ENCODE measurements at places on chromosomes 3 and 15. TPM values are rescaled to one million over a fixed set of nuclear protein-coding genes. Genes with fewer than 3 reads are reported as not detected.

- H3K27ac ChIP-seq = no peak overlapping the region
- H3K4me3 ChIP-seq = no peak overlapping the region
- DNase-seq = no peak
- H3K27me3 ChIP-seq = no peaks in the 10 kb centered on the region
- H3K4me1 ChIP-seq = peaks cover 6% of the 10 kb centered on the region
These were observed 297.5 kb downstream of the SHQ1 start for GRCh38 chr3:72550582-72551262.

DNA sequence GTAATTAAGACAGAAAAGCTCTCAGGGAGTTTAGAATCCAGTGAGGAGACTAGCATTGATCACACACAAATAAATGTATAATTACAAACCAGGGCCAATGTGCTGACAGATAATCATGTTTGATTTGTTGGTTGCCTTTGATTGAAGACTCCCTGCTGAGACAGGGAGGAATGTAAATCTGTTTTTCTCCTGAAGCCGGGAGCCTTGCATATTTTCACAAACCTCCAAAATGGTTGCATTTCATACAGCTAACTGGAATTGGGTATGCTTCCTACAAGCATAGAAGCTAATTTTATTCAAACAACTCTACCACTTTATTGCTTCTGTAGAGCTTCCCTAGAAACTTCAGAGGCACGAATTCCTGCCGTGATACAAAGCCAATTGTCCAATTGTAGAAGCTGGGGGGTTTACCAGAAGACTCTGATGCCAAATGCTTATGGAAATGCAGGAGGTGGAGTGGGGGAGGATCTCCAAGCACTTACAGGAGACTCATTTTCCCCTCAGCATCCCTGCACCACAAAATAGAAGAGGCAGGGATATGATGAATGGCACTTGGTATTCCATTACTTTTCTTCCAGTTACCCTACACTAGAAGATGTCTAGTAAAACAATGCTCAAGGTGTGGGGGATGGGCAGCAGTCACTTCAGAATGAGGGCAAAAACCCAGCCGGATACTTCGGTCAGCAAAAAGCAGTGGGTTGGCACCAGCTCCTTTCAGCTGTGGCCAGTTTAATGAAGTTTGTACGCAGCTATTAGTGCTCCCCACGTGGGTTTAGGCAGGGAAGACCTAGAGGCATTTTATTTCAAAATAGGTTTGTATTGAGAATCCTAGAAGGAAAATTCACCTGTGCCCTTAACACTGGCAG is 11.4 kb upstream of the MEX3B start:
- no peak overlapping the region for H3K27ac ChIP-seq
- H3K36me3 ChIP-seq = no peaks in the 10 kb centered on the region
- no peak overlapping the region for H3K4me3 ChIP-seq
- H3K4me1 ChIP-seq = no peaks in the 10 kb centered on the region
- H3K27me3 ChIP-seq = peaks cover 18% of the 10 kb centered on the region

The TEX55 gene
- not detected for polyA plus RNA-seq

GRCh38 chr3:53253707-53254508 is 1.9 kb downstream of the TKT start:
- H3K27ac ChIP-seq = peak overlapping the region; percentile 80
- peak overlapping the region; percentile 86 for H3K4me3 ChIP-seq
- no peaks in the 10 kb centered on the region for H3K36me3 ChIP-seq

The TGM4 gene
- polyA plus RNA-seq = not detected

All from immature natural killer cell (primary cell).